ENCODE measurements at places on chromosomes 7 and 10.
A peak's percentile ranks its signal among the peaks of the same experiment; 100 is the strongest.

DNA sequence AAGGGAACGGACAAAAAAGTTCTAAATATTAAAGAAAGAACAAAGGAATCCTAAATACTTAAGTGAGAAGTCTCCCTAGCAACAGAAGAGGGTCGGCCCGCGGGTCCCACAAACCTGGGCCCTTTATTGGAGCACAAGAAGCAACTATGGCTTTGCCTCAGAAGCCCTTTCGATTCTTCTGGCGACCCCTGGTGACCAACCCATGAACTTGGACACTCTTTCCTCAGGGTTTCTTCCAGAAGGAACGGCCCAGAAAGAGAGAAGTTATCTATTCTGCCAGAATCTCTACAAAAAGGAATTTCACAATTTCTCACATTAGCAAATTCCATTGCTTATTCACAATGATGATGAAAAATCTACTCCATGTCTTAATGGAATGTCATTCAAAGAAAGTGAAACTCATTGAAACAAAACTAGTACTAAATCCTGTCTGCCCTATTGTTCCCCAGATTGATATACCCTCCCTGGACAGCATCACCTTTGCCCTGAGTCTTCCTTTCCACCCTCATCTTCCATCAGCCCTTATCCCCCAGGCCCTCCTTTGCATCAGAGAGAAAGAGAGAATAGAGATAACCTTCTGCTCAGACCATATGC, 43.7 kb downstream of the CPVL start:
- no peaks in the 10 kb centered on the region for H3K36me3 ChIP-seq
- no peaks in the 10 kb centered on the region for H3K4me1 ChIP-seq
- H3K27ac ChIP-seq, result no peak overlapping the region
- no peaks in the 10 kb centered on the region for H3K27me3 ChIP-seq

- no peaks in the 10 kb centered on the region for H3K27me3 ChIP-seq
- H3K4me1 ChIP-seq, result peaks cover 46% of the 10 kb centered on the region
- H3K36me3 ChIP-seq, result peaks cover 7% of the 10 kb centered on the region
- H3K4me3 ChIP-seq, result no peak overlapping the region
- DNase-seq, result no peak
- H3K27ac ChIP-seq, result no peak overlapping the region
Observed at GRCh38 chr10:70605161-70605560, 2.6 kb upstream of the PRF1 start.

- peaks cover 47% of the 10 kb centered on the region for H3K36me3 ChIP-seq
- DNase-seq, result no peak
- peaks cover 10% of the 10 kb centered on the region for H3K4me1 ChIP-seq
- no peak overlapping the region for H3K27ac ChIP-seq
Observed at GRCh38 chr10:851901-852300, 79.6 kb downstream of the LARP4B start.

GRCh38 chr7:50832744-50833143, 50.0 kb upstream of the GRB10 start:
- no peaks in the 10 kb centered on the region for H3K4me1 ChIP-seq
- no peak for DNase-seq
- H3K36me3 ChIP-seq, result no peaks in the 10 kb centered on the region
- H3K27ac ChIP-seq, result no peak overlapping the region
- no peaks in the 10 kb centered on the region for H3K27me3 ChIP-seq

DNA sequence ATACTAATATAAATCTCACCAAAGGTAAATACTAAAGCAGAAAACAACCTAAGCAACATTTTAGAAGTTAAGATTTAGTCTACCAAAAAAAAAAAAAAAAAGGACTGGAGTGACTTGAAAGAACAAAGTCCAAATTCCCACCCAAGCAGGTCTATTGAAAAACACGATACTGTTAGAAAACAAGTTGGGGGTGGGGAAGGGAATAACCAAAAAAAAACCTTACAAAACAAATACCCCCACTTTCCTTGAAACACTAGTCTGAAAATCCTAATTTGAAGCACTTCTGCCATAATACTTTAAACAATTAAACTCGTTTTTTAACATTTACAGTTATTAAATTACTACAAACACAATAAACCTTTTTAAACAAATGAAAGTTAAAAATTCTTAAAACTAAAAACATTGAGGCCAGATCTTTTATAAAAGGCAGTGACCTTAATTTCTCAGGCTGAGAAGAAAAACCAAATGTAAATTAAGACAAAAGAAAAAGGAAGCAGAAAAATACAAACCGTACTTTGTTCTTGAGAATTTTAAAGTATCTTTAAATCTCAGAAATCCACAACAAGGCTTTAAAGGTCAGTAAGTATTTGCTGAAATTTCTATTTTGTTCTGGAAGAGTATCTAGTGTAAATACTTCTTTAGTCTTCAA, 135.1 kb downstream of the NRBF2 start:
- peak overlapping the region; percentile 83 for H3K4me3 ChIP-seq
- DNase-seq, result no peak
- no peaks in the 10 kb centered on the region for H3K27me3 ChIP-seq
- H3K4me1 ChIP-seq, result peaks cover 9% of the 10 kb centered on the region
- no peaks in the 10 kb centered on the region for H3K36me3 ChIP-seq

DNA sequence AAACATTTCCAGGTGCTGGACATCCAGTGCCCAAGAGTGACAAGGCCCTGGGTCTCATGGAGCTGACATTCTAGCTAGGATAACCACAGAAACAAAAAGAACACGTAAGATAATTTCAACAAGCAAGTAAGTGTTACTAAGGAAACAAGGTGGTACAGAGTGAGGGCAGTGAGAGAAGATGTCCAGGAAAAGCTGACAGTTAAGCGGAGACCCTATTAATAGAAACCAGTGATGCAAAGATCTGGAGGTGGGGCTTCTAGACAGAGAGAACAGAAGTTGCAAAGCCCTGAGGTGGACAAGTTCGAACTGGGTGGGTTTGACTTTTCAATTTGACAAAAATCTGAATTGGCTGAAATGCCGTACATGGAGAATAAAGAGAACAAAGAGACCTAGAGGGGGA, 96.3 kb downstream of the TRIL start:
- H3K4me1 ChIP-seq, result no peaks in the 10 kb centered on the region
- H3K27ac ChIP-seq, result no peak overlapping the region
- no peak for DNase-seq

DNA sequence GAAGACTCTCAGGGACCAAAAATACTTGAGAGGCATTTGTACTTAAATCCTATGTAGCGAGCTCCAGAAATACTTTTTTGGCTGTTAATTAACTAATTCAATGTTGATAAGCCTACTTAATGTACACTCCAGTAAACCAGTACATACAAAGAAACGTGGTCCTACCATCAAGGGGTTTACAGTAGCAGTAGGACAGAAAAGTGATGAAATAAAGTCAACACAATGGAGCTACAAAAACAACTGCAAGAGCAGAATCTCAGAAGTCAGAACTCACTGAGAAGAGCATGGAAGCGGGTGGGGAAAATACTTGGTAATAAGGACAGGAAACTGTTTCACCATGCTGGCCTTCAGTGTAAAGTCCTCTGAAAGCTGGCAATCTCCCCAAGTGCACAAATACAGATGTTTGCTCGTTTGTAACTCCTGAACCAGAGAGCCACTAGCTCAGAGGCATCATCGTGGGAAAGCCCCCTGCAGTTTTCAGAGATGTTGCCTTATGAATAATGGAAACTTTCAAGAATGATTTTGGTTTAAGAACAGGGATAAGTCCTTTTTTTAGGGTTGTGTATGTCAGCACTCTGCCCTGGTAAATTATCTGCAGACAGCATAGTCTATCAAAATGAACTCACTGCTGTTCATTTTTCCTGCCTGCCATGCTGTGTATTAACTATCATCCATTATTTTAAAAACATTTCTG, 233.2 kb downstream of the SORCS1 start:
- H3K27me3 ChIP-seq, result no peaks in the 10 kb centered on the region
- no peaks in the 10 kb centered on the region for H3K4me1 ChIP-seq
- H3K27ac ChIP-seq, result no peak overlapping the region
- no peak for DNase-seq

- peaks cover 50% of the 10 kb centered on the region for H3K36me3 ChIP-seq
- H3K27me3 ChIP-seq, result no peaks in the 10 kb centered on the region
- H3K27ac ChIP-seq, result no peak overlapping the region
- no peaks in the 10 kb centered on the region for H3K4me1 ChIP-seq
- no peak overlapping the region for H3K4me3 ChIP-seq
Observed at GRCh38 chr10:102522874-102523249, 19.1 kb downstream of the SUFU start.
